ENCODE measurements at places on chromosomes 4 and X.

GRCh38 chrX:74519870-74520269 is 94.6 kb downstream of the RLIM start:
- DNase-seq, result no peak

DNA sequence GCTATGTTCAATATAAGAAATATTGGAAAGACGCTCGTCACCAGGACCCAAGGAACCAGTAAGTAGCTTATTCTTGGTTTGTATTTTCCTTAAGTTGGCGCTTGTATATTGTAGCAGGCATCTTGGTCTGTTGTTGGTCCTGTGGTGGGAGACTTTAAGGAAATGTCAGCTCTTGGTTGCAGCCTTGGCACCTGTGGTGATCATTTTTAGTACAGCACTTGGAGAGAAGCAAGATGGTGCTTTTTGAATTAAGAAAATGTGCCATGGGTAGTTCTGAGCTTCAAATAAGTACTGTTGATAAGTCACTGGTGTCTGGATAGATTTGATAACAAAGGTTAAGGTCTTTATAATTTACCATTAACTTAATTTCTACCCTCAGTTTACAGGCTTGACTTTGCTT is 1.1 kb downstream of the RPS3A start:
- no peak for DNase-seq

GRCh38 chr4:40270609-40271008 is 64.5 kb upstream of the CHRNA9 start:
- no peak for DNase-seq

- DNase-seq, result peak; percentile 8
Measured at GRCh38 chrX:115233497-115234455, at the start of gene LRCH2. TSS of gene LRCH2 (minus strand) at chrX:115234096. CDS start at chrX:115234041, 55 bp downstream.

- no peak for DNase-seq
Measured at GRCh38 chr4:52197306-52197705, 146.2 kb downstream of the SPATA18 start.

DNA sequence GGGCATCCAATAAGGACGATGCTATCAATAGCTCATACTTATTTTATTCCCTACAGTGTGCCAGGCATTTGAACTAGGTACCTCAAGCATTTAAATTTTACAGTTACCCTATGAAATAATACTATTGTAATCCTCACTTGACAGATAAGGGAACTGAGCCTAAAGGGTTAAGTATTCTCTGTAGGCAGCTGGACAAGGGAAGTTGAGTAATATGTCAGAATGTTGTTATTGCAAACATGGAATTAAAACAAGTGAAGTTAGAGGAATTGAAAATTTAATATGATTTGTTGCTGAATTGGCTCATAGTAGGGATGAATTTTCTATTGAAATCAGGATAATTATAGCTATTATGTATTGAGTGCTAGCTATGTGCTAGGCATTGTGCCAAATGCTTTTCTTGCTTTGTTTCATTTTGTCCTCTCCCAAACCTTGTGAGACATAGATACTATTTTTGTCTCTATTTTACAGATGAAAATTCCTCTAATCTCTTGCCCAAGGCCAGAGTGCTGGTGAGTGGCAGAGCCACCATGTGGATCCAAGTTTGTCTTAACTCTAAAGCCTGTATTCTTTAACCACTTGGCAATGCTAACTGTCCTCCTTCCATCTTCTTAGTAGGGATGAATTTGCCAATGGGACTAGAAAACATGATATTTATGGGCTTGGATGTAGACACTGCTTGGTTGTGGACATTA is 58.1 kb downstream of the TMEM164 start:
- no peak for DNase-seq

DNA sequence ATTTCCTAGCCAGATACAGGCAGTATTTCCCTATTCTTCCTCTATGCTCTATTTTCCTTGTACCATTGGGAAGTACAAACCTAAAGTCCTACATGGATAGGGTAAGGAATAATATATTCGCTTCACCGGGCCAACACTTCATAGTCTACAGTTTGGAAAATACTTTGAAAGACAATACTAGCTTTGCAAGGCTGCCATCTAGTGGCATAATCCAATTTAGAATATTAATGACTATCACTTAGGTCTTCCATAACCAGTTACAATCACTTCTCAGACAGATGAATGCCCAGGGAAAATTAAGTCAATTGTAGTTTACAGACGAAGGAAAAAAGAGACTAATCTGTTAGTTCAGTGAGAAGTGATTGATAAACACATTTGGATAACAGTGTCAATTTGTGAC is 141.0 kb upstream of the FAM47C start:
- DNase-seq, result peak; percentile 0

GRCh38 chr4:54065282-54066087 is 1.1 kb upstream of the CHIC2 start:
- DNase-seq, result no peak

GRCh38 chrX:5220421-5220820 is 1008.2 kb downstream of the NLGN4X start:
- DNase-seq, result no peak

DNA sequence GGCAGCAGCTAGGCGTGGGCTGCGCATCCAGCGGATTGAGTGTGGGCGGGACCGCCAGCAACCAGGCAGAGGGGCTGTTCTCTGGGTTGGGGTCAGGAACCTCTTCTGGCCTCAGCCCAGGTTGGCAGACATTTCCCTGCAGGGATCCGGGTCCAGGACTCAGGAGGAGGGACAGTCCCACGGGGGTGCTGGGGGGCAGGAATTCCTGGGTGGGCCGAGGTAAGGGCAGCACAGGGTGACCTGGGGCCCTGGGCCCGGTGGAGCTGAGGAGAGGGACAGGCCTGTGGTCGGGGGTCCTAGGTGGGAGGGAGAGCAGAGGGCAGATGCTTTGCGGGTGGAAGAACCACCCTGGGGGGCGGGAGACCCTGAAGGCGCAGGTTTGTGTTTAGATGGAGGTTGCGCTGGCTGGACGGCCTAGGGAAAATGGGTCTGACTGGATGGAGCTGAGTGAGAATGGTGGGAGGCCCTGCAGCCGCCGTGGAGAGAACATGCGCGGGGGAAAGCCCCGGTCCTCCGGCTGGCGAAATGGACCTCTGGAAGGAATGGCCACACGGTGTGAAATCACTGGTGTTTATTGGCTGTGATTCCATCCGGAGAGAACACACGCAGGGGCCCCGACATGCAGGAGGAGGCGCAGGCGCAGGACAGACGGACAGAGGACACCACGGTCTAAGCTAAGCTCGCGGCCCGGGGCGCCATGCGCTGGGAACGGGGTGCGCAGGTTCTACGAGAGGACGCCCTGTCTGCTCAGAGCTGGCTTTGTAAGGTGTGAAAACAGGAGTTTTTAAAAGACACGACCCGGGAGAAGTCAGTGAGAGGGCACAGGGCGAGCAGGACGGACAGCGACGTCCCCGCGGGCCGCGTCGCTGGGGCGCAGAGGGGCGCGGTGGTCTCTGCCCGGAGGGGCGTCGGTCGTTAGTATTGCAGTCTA is 41.3 kb downstream of the CPLX1 start:
- no peak for DNase-seq

DNA sequence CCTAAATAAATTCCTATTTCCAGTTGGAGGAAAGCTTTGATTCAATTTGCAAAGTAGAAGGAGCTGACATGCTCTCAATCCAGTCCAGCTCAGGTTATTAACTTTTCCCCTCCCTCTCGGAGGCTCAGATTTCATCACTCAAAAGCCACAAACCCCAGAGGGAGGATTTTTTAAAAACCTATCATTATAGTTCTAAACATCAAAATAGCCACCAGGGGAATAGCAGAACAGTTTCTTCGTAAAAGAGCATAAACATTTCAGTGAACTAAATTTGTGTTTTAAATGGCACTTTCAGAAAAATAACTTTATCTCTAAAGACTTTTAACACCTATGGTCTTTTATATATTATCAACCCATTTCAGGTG is 8.8 kb downstream of the GPRIN3 start:
- DNase-seq, result no peak

GRCh38 chrX:66110112-66110511 is 53.9 kb upstream of the HEPH start:
- no peak for DNase-seq

DNA sequence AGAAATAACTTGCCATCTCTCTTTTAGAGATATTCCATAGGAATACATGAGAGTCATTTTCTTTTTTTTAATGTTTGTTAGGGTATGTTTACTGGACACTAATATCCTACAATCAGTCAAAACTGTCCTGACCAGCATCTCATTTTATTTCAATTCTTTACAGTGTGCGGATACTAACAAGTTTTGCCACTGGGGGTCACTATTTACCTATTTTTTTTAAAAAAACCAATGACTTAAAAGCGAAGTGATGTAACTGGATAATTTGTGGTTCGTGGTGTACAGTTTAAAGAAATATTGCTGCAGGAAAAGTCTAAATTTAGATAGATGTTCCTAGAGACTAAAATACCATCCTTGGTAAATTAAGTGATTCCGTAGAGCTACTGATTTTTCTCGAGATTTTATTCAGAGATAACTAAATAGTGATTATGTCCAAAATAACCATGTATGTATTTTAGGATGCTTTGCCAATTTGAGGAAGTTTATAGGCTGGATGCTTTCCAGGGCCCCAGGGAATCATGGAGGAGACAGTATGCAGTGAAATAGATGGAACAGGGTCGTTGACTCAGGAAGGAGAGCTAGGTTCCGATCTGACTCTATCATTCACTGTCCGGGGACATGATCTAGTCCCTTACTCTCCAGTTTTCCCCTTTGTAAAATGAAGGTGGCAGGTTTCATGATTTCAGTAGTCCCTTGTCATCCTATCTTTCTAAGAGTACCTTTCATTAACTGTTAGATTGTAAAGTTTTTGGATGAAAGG is 34.0 kb upstream of the GNPDA2 start:
- DNase-seq, result no peak

- no peak for DNase-seq
Measured at GRCh38 chrX:1224954-1225353, 12.5 kb upstream of the CRLF2 start.

DNA sequence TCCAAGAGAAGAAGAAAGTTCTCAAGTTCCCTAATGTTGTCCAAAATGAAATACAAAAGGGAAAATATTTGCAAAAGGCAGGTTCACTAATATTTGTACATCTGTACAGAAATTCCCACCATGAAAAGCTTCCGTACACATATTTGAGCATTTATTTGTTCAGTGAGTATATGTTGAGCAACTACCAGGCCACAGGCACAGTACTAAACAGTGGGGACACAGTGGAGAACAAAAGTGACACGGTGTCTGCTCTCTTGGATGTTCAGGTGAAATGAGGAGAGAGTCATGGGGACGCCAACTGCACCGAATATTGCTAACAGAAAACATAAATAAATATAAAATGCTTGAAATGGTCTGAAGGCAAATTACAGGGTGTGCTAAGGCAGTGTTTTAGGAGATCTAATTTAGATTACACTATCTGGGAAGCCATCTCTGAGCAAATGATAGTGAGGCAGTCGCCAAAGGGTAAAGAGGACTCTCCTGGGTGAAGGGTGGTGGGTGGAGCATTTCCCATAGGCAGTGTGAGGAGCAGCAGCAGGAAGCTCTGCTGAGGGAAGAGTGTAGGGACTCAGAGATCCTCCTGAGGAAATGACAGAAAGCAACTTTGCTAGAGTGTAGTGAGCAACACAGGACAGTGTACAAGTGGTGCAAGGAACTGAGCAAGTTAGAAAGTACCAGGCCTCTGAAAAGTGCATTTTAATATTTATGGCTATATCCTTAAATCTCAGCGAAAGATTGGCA is 375.2 kb downstream of the GALNTL6 start:
- no peak for DNase-seq

GRCh38 chr4:86452924-86453531 is 93.2 kb upstream of the MAPK10 start:
- DNase-seq, result no peak
